Activated CD4-positive, alpha-beta T cell treated with anti-CD3 and anti-CD28 coated beads for 24 hours (primary cell): ENCODE measurements at places on chromosomes 2 and 18.

GRCh38 chr18:76668546-76668945 lies 153.8 kb upstream of the ZNF236 start:
- no peak for DNase-seq

DNA sequence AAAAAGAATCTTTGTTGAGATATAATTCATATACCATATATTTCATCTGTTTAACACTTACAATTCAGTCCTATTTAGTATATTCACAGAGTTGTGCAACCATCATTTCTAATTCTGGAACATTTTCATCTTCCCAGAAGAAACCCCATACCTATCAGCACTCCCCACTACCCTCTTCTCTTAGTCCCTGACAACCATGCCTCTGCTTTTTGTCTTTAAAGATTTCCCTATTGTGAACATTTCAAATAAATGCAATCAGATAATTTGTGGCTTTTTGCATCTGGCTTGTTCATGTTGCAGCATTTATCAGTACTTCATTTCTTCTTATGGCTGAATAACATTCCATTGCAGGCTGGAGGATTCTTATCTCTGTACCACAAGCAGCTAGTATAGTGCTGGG lies 305.9 kb upstream of the MEX3C start:
- no peak for DNase-seq

DNA sequence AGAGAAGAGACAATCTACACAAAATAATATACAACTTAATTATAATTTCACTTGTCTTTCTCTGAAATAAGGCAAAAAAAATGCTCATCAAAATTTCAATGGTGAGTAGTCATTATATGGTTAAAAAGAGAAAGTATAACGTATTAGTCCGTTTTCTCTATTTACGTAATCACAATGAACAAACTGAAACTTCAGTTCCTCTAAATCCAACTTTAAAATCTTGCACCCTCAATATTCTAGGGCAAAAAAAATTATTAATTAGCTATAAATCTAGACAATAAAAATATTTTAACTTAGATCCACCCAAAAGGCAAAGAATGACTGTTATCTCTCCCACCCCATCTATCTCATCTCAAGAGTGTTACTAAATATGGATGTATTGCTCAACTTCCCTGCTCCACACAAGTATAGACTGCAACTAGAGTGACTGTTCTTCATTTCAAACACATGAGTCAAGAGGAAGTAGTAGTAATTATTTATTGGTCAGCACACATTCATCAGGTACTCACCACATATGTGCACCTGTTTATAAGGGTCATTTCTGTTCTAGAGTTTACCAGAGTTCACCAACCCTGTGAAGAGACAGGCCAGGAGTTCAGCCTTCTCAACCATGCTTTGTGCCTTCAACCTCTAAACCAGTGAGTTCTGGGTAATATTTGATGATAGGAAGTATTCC lies 36.4 kb downstream of the STK39 start:
- no peak for DNase-seq

DNA sequence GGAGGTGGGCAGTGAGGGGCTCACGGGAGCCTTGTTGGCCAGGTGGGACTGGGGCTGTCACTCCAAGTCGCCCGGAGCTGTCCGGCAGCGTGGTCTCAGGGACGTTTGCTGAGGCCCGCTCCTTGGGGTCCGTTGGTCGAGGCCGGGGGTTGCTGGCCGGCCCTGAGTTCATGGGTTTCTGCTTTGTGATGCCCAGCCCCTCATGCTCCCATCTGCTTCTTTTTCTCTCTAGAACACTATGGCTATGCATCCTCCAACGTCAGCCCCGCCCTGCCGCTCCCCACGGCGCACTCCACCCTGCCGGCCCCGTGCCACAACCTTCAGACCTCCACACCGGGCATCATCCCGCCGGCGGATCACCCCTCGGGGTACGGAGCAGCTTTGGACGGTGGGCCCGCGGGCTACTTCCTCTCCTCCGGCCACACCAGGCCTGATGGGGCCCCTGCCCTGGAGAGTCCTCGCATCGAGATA lies 14.5 kb downstream of the NFATC1 start:
- no peak for DNase-seq

DNA sequence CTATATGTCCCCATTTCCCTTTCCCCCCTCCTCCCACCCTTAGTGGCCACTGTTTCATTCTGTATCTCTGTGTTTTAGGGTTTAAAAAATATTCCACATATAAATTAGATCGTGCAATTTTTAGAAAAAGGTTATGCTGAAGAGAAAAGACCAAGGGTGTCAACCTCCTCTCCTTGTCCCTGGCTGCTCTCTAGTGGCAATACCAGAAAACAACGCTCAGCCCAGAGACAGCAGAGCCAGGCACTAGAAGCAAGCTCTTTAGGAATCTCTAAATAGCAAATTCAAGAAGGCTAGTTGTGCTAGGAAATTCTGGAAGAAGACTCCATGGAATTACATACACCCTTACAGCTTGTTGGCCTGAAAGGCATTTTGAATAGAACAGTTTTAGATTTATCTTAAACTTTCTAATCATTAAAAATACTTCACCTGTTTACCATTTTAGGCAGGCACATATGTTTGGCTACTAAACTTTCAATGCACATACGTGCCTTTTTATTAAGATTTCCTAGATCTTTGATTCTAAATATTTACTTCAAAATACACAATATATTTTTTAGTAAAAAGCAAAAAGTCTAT lies 35.1 kb upstream of the RASGRP3 start:
- DNase-seq = peak; percentile 19

DNA sequence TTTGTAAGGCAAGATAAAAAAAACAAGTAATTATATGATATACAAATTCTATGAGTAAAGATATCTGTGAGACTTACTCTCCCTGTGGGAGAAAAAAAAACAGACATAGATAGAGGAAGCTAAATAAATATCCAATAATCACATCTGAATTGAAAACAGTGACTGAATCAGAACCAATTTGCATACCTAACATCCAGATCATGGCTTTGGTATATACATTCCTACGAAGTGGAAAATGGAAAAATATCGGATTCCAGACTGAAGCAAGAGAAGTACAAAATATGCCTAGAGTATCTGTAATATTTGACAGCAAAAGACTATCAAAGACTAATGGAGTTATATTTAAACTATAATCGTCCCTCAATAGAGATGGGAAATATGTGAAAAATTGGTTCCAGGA lies 1108.1 kb upstream of the CHAC2 start:
- no peak for DNase-seq

DNA sequence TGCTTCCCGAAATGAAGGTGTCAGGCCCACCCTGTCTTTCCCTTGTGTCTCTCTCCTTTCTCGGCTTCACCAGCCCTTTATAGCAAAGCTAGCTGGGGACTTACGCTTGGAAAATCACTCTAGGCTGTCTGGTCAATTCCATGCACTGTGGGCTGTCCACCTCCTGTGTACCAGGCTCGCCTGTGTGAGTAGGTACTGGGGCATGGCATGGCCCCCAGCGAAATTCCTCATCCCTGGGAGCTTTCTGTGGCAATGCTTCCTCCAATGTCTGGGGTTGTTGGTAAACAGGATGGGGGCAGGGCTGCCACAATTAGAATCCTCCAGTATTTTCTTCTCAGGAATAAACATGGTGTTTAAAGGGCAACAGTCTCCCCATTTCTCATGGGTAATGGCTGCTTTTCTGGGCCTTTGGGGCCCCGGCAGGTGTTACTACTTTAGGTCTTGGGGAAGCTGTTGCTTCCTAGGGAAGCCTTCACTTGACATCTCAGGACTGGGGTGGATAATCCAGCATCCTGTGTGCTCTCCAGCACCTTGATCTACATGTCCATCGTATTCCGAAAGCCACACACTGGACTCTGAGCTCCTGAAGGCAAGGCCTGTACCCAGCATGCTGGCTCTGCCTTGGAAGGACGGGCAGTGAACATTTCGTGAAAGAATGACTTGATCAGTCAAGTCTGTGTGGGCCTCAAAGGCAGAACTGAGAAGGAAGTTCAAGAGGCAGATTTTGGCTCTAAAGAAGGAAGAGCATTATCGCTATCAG lies 21.1 kb downstream of the RHOB start:
- no peak for DNase-seq

DNA sequence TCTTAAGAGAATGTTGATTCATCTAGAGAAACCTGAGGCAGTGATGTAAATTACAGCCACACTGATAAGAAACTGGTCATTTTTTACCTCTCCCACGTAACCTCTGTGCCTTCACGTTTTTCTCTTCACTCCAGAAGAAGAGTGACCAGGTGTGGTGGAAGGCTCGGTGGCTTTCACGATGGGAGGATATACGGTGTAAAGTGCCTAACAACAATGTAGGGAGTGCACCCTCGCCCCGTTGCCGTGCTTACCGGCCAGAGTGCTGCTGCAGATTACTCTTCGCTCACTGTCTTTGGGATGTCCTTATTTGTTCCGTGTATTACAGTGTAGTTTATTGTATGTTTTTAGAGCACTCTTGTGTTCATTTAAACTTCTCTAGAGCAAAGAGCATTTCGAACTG lies 46.5 kb downstream of the NCK2 start:
- DNase-seq = no peak

- no peak for DNase-seq
Measured at GRCh38 chr18:46098616-46098933, 479 bp upstream of the ATP5F1A start.

- DNase-seq = no peak
Measured at GRCh38 chr18:9838144-9838877, 47.5 kb upstream of the TXNDC2 start.

- no peak for DNase-seq
Measured at GRCh38 chr2:202612145-202612544, 22.6 kb upstream of the FAM117B start.

DNA sequence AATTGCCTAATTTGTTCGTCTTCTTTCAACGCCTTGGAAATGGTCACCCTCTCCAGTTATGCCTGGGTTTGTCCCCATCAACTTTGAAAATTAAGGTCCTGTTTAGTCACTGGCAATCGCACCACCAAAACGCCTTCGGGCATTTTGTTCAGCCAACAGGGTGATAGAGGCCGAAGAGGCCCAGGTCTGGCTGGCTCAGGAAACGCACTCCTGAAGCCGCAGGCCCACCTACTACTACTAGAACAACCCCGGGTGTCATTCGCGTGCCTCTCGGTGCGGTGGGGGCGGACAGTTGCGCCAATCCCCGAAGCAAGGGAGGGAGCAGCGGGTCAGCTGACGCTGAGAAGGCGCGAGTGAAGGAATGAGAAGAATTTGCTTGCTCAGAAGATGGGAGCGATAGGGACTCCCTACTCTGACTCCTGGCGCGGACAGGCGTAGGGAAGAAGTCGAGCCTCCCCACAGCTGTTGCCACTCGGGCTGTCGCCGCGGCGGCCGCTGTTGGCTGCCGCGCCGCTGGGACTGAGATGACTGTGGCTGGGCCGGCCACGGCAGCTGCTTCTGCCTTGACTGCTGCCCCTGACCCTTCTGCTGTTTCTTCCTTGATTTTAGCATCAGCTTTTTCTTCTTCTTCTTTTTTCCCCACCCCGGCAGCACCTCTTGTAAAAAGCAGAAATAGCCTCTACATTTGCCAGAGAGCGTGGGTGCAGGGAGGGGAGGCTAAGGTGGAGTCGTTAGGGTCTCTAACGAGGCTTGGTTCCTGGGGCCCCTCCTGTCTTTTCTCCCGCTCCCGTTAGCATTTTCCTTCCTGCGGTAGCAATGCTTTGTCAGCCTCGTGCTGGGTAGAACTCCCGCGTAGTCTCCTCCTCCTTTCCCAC lies 387.6 kb downstream of the FIGN start:
- DNase-seq = no peak

GRCh38 chr2:124975648-124976047 lies 950.6 kb downstream of the CNTNAP5 start:
- no peak for DNase-seq

DNA sequence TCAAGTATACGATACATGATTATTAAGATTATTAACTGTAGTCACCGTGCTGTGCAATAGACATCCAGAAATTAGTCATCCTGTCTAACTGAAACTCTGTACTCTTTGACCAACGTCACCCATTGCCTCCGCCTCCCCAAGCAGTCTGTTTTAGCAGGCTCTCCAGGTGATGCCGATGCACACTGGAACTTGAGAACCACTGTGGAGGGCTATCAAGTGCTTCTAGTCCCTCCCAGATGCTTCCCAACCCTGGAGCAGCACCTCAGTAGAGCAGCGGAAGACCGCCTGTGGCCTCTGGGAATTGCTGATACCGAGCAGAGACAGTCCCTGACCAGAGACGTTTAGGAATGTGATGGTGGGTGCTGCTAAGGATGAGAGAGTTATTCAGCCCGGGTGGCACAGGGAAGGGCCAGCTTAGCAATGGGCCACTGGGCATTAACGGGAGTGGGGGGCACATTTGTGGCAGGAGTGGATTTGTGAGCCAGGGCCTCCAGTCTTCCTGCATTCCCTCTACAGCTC lies 50.7 kb downstream of the LIPG start:
- DNase-seq = no peak

- DNase-seq = peak; percentile 68
Measured at GRCh38 chr2:15560988-15561573, at the start of gene NBAS. Gene NBAS (minus strand): TSS chr2:15561334. CDS start chr2:15561304, 30 bp downstream.

- peak; percentile 5 for DNase-seq
Measured at GRCh38 chr18:46917803-46918600, 600 bp downstream of the KATNAL2 start.
